ENCODE measurements at places on chromosomes 6 and 20.
A peak's percentile ranks its signal among the peaks of the same experiment; 100 is the strongest.

- no peak for DNase-seq
Observed at GRCh38 chr6:15270402-15270801, 24.5 kb downstream of the JARID2 start.

- no peak for DNase-seq
Observed at GRCh38 chr6:65231616-65232015, 475.4 kb downstream of the EYS start.

DNA sequence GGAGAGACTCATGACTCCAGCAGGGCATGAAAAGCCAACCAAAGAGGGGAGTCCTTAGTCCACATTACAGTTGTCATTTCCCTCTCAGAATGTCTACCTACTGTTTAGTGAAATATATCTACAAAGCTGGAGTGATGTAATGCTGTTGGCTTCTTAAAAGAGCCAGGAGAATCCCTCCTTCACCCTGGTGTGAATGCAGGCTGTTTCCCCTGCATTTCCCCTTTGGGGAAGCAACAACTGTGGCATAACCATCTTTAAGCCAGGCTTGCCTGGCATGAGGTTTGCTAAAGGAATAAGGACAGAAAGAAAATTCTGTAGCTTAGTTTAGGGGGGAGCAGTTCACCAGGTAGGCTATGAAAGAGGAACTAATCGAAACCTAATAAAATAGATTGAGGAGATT, 129.5 kb downstream of the CRYBG1 start:
- DNase-seq = no peak

- DNase-seq = peak; percentile 40
Observed at GRCh38 chr20:4726710-4727397, 5.1 kb downstream of the PRND start.

GRCh38 chr20:41938353-41938752, 320.2 kb upstream of the CHD6 start:
- DNase-seq = no peak

- DNase-seq = no peak
Observed at GRCh38 chr20:9467995-9468394, 46.4 kb upstream of the LAMP5 start.

DNA sequence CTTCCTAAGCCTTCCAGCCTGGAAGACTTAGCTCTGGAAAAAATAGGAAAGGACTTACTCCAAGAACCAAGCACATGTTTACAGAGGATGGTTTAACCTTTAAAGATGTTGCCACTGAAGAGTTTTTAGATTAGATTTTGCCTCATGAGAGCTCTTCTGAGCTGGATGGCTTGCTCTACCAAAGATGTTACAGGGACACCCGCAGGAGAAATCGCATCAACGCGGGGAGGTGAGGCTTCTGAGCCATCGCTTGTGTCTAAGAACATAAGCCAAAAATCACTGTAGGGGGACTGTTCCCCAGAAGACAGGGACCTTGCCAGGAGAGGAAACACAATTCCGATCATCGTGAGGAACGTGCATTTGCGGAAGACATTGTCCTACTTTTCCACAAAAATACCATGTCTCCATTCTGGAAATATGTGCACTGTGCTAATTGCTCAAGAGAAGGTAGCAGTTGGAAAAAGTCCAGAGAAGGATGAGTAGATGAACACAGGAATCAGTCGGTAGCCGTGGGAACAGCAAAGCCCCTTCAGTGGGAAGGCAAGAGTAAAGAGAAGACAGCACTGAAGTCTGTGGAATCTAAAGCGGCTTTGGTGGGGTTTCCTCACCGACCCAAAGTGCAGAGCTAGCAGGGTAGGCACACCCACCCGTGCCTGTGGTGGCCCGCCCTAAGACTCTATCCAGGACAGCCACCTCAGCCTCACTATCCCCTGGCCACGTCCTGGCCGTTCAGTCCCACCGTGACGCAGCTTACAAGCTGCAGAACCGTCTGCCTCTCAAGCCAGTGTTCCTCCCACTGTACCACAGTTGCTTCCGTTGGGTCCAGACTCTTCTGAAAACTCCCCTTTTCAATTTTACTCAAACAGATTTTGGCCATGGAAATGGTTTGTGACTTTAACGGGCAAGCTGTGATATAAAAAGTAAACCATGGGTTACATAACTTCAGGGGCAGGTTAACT, 334.8 kb downstream of the NRN1 start:
- DNase-seq = no peak

DNA sequence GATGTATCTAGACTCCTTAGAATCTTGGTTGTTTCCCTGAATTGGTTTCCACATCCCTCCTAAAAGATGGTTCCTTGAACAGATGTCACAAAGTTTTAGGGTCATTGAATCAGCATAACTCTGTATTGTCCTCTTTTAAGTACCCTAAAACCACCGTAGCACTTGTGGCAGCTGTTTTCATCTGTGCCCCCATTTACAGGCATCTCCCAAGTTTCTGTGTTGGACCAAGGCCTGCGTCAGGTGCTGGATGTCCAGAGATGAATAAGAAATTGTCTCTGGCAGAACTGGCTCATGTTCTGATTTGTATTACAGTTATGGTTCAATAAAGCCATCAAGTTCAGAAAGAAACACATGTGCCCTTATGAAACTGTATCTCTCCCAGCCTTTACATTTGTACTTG, 48.3 kb downstream of the CTNNBL1 start:
- DNase-seq = no peak

- no peak for DNase-seq
Observed at GRCh38 chr6:159130846-159131245, 38.4 kb upstream of the FNDC1 start.

DNA sequence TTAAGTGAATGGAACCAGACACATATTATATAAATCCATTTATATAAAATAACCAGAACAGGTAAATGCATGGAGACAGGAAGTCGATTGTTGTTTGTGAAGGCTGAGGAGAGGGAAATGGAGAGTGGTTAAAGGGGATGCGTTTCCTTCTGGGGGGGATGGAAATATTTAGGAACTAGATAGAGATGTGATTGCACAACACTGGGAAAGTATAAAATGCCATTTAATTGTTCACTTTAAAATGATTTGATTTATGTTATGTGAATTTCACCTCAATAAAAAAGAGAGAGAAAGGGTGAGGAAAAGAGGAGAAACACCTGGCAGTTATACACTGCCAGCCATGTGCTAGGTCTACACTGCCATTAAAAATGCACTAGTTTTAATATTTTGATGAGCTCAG, 312.6 kb downstream of the CD83 start:
- DNase-seq = no peak

DNA sequence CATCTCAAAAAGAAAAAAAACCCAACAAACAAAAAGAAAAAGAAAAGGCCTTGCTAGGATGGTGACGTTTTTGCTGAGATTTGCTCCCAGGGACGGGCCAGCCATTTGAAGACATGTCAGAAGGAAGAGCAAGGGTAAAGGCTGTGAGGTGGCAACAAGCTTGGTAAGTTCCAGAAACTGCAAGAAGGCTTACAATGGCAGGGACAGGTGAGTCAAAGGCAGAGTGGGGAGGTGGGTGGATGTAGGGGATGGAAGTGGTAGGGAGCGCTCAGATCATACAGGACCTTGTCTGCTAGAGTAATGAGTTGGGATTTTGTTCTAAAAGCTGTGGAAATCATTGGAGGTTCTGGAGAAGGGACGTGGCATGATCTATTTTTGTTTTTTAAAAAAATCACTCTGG, 4.3 kb downstream of the KIF3B start:
- DNase-seq = no peak

GRCh38 chr6:36547646-36548400, 544 bp upstream of the STK38 start:
- no peak for DNase-seq

GRCh38 chr20:49186535-49187329, 1.4 kb downstream of the STAU1 start:
- peak; percentile 15 for DNase-seq

DNA sequence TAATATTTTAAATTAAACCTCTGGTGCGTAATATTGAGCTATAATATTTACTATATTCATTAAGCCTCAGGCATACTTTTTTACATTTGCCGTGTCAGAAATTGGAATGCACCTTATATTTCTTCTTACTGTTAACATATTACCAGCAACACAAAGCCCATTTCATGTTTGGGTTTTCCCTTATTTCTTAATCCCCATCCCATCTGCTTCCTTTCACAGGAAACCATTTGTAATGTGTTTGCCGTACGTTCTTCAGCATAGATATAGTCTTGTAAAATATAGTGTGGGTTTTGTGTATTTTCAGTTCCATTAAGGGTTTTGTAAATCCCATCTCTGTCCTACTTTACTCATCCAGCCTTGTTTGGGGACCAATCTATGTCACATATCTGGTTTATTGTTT, 6.5 kb downstream of the EYS start:
- no peak for DNase-seq

- no peak for DNase-seq
Observed at GRCh38 chr6:35082046-35082732, 59.0 kb downstream of the TCP11 start.

- DNase-seq = no peak
Observed at GRCh38 chr6:153976921-153977693, 61.9 kb upstream of the OPRM1 start.

GRCh38 chr6:80502871-80503270, 396.4 kb downstream of the BCKDHB start:
- DNase-seq = no peak

DNA sequence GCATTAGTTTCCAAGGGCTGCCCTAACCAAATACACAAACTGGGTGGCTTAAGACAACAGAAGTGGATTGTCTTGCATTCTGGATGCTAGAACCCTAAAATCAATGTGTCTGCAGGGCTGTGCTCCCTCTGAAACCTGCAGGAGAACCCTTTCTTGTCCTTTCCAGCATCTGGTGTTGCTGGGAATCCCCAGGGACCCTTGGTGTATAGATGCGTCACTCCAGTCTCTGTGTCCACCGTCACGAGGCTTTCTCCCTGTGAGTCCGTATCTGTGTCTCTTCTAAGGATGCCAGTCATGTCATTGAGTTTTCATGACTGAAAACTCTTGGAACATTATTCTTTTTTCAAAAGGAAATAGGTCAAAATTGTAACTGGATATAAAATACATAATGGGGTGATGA, 142.9 kb downstream of the RNASET2 start:
- no peak for DNase-seq

DNA sequence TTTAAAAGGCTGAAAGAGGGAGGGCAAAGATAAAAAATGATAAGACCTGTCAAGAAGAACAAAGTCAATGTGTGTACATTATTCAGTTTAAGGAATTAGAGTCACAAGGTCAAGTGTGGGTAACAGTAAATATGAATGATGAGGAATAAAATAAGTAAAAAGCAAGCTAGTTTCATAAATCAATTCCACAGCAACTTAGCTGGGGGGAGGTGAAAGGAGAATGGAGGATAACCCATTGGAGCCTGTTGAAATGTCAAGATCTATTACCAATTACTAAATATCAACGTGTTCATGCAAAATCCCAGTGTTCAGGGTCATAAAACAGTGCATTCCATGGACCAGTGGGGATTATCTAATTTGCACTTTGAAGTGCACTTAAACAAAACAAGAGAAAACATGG, 242.9 kb downstream of the TBX18 start:
- DNase-seq = no peak

DNA sequence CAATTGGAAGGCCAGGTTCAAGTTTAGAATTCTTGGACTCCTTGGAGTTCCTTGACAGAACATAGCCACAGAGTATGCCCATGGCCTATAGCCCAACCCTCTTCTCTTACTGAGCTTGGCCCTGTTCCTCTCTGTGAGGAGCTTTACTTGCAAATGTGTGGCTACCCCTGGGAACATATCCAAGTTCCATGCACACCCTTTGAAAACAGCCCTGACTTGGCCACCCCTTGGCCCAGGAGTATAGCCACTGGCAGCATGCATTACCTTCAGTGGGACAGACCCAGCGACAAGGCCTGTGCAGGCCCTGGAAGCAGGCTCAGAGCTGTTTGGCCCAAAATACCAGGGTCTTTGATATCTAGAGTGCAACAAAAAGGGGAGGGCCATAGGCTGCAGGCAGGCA, 19.5 kb upstream of the MAS1 start:
- DNase-seq = no peak

GRCh38 chr20:32470025-32470861, 112.1 kb downstream of the ASXL1 start:
- DNase-seq = no peak

DNA sequence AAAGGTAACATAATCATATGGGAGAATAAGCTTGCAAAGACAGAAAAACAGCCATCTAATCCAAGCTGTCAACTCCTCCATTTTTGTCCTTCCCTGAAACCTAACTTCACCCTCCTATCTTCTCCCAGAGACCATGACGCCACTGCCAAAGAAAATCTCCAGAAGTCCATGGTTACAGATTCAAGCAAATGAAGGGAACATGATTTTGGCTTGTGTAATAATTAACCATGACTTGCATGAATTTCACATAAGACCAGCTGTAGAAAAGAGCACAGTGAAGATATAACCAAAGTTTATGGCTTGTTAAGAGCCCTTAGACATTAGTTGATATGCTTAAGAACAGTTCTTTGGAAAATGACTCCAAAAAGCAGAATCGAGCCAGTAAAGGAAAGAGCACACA, 342.1 kb upstream of the NRSN1 start:
- no peak for DNase-seq

DNA sequence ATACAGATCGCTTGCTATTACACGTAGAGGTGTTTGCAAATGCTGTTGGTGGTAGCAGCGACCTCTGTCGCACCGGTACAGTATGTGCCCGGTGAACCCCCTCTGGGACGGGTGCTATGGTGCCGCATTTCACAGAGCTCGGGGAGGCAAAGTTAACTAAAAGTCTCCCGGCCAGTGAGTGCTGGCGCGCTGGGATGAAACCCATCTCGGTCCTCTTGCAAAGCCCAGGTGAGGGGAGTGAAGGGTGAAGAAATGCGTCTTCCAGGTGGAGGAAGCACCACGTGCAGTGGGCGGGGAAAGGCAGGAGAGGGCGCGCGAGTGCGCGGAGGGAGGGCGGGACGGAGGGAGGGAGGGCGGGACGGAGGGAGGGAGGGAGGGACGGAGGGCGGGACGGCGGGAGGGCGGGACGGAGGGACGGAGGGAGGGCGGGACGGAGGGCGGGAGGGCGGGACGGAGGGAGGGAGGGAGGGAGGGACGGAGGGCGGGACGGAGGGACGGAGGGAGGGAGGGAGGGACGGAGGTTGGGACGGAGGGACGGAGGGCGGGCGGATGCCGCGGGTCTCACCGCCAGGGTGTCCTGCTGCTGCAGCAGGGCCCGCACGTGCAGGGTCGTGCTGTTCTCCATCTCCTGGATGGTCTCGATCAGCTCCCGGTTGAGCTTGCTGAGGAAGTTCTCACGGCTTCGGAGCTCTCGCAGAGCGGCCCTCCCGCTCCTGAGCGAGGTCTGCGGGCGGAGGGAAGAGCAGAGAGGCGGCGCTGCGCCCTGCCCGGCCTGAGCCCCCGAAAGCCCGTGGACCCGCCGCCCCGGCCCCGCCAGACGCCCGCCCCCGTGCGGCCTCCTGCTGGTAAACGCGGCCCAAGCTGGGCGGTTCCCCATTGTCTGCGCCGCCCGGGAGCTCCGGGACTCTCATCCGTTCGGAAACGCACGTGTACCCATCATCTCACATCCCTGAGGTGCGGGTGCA, 11.7 kb downstream of the C20orf96 start:
- no peak for DNase-seq

- no peak for DNase-seq
Observed at GRCh38 chr6:17705778-17706579, 746 bp downstream of the NUP153 start.

GRCh38 chr20:19070681-19071445, 141.6 kb upstream of the SLC24A3 start:
- DNase-seq = no peak

- no peak for DNase-seq
Observed at GRCh38 chr6:36038120-36038876, 10.7 kb downstream of the MAPK14 start.

All from non-pigmented ciliary epithelial cell (primary cell).